AG08395 (cell line): ENCODE measurements at places on chromosomes 13 and 19.

GRCh38 chr13:108961542-108962125 is 332.2 kb downstream of the MYO16 start:
- peak; percentile 57 for DNase-seq

GRCh38 chr13:20174656-20175405 is 14.0 kb upstream of the GJA3 start:
- DNase-seq, result peak; percentile 93

GRCh38 chr13:27955014-27955591 is 14.0 kb downstream of the CDX2 start:
- no peak for DNase-seq

- peak; percentile 52 for DNase-seq
Observed at GRCh38 chr13:97395447-97396136, 38.4 kb upstream of the RAP2A start.

DNA sequence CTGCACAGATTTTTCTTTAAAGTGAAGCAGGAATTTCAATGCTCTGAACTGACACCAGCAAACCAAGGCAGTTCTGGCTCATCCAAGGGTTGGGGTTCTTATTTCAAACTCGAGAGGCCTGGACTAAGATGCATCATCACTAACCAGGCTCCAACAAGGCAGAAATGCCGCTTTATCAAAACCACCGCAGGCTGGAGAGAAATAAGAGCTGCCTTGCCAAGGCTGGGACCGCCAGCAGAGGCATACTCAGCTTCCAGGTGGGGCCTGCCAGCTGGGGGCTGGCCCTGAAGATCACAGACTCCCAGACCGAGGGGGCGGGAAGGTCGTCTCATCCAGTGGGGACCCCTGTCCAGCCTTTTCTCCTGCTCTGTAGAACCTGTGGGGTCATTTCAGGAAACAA is 37.4 kb upstream of the GAS6 start:
- DNase-seq, result no peak

DNA sequence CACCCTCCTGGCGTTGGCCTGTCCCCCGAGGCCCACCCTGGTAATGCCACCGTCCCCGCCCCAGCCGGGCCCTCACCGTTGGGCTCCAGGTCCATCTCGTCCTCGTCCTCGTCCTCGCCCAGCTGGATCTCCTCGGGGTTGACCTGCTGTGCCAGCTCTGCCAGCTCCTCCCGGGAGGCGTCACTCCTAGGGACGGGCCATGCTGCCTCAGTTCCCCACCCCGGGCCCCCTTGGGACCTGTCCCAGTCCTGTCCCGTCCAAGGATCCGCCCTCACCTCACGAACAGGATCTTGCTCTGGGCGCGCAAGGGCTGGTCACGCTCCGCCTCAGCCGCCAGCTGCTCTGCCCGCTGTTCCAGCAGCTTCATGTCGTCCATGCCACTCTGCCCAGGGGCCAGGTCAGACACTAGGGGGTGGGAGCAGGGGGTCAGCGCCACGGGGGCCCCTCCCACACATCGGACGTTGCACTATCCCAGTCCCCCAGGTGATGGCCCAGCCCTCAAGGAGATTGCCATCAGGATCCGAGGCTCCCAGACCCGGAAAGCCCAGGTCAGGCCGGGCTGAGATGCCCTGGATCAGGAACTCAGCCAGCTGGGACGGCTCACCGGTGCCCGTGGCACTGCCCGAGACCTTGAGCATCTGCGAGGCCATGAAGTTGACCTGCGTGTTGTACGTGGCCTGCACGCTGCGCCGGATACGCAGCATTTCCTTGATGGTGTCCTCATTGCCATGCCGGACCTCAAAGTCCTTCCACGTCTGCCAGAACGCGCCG is 9.5 kb downstream of the XAB2 start:
- no peak for DNase-seq

GRCh38 chr19:1199531-1199930 is 6.0 kb upstream of the STK11 start:
- no peak for DNase-seq

DNA sequence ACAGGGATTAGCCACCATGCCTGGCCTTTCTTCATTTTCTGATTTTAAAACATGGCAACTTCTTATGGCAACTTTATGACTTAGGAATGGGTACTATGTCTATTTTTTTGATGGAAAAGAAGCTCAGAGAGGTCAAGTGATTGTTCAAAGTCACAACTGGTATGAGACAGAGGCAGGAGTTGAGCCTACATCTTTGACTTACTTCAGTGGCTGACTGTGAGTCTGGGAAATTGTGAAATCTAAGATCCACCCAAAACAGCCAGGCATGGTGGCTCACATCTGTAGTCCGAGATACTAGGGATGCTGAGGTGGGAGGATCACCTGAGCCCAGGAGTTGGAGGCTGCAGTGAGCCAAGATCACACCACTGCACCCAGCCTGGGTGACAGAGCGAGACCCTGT is 2.4 kb upstream of the ACTL9 start:
- DNase-seq, result no peak

DNA sequence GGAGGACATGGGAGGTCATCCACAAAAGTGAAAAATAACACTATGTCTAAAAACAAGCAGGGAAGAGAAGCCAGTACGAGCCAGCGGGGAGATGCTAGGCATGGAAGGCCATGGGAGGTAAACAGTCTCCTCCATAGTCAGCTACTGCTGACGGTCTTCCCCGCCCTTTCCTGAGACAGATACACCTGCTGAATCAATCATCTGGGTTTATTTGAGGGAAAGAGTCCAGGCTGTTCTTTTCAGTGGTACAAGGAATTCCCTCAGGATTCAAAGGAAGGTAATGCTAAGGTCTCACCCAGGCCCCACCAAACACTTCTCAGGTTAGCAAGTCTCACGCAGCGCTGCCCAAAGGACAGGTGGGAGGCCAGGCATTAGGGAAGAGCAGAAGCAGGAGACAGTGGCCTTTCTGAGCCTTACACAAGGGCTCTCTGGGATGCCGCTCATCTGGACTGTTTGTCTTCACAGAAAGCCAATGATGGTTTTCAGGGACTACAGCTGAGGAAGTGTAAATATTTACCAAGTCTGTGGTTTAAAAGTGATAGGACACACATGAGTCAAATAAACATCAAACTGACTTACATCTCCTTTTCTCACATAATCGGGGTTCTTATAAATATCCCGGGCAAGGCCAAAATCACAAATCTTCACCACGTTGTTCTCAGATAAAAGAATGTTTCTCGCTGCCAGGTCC is 173.9 kb downstream of the FLT1 start:
- DNase-seq, result no peak

DNA sequence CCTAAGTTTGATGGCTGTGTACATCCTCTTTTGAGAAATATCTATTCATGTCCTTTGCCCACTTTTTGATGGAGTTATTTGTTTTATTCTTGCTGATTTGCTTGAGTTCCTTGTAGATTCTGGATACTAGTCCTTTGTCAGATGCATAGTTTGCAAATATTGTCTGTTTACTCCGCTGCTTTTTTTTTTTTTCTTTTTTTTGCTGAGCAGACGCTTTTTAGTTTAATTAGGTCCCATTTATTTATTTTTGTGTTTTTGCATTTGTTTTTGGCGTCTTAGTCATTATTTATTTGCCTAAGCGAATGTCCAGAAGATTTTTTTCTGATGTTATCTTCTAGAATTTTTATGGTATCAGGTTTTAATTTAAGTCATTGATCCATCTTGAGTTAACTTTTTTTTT is 114.9 kb downstream of the GPC6 start:
- no peak for DNase-seq

GRCh38 chr19:38649305-38650171 is 2.1 kb downstream of the ACTN4 start:
- DNase-seq, result no peak

GRCh38 chr19:33413868-33414666 is 40.6 kb downstream of the CEBPG start:
- DNase-seq, result no peak

GRCh38 chr19:48445256-48445605 is 552 bp upstream of the GRWD1 start:
- peak; percentile 94 for DNase-seq

- no peak for DNase-seq
Observed at GRCh38 chr13:90205081-90205480, 1142.4 kb upstream of the MIR17HG start.
